ENCODE measurements at places on chromosomes 12 and 14.

- H3K27me3 ChIP-seq = no peaks in the 10 kb centered on the region
- peaks cover 19% of the 10 kb centered on the region for H3K36me3 ChIP-seq
- DNase-seq = no peak
- no peaks in the 10 kb centered on the region for H3K4me1 ChIP-seq
- H3K27ac ChIP-seq = no peak overlapping the region
Measured at GRCh38 chr12:109938947-109939346, 38.9 kb downstream of the TCHP start.

DNA sequence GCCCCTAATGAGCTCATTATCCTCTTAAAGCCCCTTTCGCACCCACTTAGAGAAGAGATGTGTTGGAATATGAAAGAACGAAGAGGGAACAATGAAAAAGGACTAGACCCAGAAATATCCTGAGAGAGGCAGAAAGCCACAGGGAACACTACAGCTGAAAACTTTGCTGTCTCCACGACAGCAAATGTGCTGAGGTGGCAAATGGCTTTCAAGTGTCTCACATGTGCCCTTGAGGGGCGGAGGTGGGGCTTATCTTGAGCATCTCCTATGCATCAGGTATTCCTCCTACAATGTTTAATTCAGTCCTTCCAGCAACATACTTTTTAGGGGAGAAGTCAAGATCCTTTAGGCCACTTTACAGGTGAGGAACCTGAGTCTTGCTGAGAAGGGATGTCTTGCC, 62.9 kb downstream of the WSCD2 start:
- no peaks in the 10 kb centered on the region for H3K36me3 ChIP-seq
- no peak for DNase-seq
- H3K4me1 ChIP-seq = no peaks in the 10 kb centered on the region

DNA sequence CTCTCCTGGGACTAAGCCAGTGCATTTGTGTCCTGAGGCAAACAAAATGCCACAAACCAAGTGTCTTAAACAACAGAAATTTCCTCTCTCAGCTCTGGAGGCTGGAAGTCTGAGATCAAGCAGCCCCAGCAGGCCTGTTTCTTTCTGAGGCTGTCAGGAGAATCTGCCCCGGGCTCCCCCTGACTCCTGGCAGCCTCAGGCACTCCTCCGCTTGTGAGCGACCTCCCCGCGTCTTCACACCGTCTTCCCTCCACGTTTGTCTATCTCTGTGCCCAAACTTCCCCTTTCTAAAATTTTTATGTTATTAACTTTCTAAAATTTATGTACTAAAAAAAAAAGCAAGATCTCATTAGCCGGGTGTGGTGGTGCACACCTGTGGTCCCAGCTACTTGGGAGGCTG, 59.7 kb downstream of the RIMBP2 start:
- no peaks in the 10 kb centered on the region for H3K36me3 ChIP-seq
- H3K27ac ChIP-seq = no peak overlapping the region
- H3K4me1 ChIP-seq = no peaks in the 10 kb centered on the region
- no peaks in the 10 kb centered on the region for H3K27me3 ChIP-seq
- H3K4me3 ChIP-seq = no peak overlapping the region
- no peak for DNase-seq

DNA sequence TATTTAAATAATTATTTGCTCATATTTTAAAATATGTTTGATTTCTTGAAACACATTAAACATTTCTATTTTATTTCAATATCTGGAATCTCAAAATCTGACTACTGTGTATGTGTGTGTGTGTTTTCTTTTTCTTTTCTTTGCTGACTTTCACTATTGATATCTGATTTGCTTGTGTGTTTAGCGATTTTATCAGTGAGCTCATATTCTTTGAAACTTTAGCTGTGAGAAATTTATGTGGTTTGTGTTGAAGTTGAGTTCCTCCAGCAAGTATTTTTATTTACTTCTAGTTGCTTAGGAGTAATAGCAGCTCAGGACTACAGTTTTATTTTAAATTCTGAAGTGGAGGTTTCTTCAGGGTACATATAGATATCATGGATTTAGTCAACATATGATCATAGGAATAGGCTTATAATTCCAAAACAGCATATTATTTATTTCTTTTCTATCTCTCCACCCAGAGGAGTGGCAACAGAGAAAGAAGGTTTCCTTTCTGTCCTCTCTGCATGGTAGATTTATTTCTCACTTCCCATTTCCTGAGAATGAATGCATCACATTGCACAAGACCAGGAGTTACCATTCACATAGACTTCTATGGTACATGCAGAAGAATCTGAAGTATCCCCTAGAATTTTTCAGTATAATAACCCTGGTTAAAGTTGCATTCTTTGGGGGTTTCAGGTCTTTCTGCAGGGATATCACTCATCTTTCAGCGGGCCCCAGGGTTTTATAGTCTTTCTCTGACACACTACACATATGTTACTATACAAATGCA, 60.5 kb downstream of the PTPRQ start:
- H3K27me3 ChIP-seq = no peaks in the 10 kb centered on the region
- H3K27ac ChIP-seq = no peak overlapping the region
- no peak overlapping the region for H3K4me3 ChIP-seq
- no peaks in the 10 kb centered on the region for H3K36me3 ChIP-seq

DNA sequence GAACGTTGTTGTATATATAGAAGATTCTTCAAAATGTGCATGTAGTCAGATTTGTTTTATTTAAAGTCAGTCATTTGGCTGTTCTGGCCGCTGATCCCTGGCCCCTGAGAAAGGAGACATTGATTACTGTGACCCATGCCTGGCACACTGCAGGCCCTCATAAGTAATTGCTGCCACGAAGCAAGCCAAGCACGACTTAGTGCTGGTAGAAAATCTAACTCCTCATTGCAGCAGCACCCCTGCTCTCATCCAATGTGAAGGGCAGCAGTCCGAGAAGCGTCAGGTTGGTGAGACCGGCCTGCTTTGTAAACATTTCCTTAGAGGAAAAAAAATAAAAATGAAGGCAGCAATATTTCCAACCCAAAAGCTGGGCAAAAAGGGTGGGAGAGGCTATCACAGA, 22.8 kb upstream of the TMTC2 start:
- H3K36me3 ChIP-seq = no peaks in the 10 kb centered on the region
- H3K4me3 ChIP-seq = no peak overlapping the region
- DNase-seq = no peak
- peaks cover 15% of the 10 kb centered on the region for H3K27me3 ChIP-seq
